IMR-90 (cell line): ENCODE measurements at places on chromosomes 4 and X. TPM values are rescaled to one million over a fixed set of nuclear protein-coding genes. Genes with fewer than 3 reads are reported as not detected.

- no peak for DNase-seq
Measured at GRCh38 chr4:108045687-108046024, 56.0 kb downstream of the HADH start.

GRCh38 chrX:40018041-40018440 lies 79.7 kb downstream of the BCOR start:
- DNase-seq, result no peak

GRCh38 chr4:3021627-3022026 lies 52.7 kb downstream of the HTT-AS start:
- DNase-seq, result no peak

DNA sequence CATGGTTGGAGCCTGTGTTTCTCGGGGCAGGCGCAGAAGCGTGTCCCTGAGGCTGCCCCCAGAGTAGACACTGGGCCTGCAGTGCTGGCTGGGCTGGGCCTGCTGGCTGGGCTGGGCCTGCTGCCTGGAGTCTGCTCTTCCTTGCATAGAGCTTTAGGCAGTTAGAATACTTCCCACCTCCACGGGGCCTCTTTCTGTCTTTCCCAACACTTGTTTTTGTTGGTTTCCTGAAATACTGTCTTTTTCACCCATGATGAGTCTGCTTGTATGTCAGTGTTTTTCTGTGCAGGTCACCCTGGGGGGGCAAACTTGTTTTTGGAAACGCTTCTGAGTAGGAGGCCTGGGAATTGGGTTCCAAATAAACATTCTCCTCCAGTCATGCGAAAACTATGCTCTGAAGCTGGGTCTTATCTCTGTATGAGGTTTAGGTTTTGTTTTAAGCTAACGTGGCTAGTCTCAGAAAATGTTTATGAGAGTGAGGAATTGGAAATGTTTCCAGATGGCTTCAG lies 32.2 kb downstream of the TRMT44 start:
- peak; percentile 99 for DNase-seq

- peak; percentile 61 for DNase-seq
Measured at GRCh38 chr4:94621491-94622080, 136.2 kb upstream of the BMPR1B start.

GRCh38 chrX:151279161-151279560 lies 102.8 kb downstream of the GPR50 start:
- no peak for DNase-seq

DNA sequence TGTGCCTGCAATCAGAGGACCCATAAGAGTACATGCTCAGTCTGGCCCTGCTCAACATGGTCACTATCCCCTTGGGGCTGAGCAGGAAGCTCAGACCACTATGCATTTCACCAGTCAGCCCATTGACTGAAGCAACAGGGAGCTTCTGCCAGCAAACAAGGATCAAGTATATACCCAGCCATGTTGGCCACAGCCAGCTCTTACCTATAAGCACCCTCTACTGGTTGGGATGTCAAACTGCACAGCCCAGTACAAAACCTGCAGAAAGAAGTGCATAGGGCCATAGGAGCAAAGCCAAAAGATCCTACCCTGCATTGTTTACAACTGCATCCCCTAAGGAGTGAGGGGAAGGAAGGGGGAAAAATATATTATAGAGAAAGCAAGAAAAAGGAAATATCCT lies 214.4 kb upstream of the CPEB2 start:
- DNase-seq, result peak; percentile 13

- peak; percentile 28 for DNase-seq
Measured at GRCh38 chr4:168384437-168385141, 66.0 kb upstream of the DDX60 start.

- DNase-seq, result no peak
Measured at GRCh38 chr4:73244945-73245601, 13.5 kb downstream of the ANKRD17 start.

- peak; percentile 85 for DNase-seq
Measured at GRCh38 chr4:181548873-181549575, 694.2 kb upstream of the TENM3 start.

DNA sequence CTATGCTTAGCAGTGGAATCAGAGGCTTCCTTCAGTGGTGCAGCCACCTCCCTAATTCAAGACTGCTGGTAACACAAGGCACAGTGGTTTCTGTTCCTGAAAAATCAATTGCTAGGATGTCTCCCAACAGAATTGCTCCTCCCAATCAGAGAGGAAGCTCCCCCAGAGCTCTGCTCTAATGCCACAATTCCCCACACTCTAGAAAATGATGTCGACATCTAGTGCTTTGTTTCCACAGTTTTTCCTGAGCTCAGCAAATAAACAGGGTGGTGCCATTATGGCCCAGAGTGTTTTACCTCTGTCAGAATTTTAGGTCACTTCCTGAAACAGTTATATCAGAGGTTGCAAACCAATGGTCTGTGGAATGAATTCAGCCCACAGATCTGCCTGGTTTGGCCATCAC lies 24.7 kb downstream of the TAB3 start:
- DNase-seq, result no peak

DNA sequence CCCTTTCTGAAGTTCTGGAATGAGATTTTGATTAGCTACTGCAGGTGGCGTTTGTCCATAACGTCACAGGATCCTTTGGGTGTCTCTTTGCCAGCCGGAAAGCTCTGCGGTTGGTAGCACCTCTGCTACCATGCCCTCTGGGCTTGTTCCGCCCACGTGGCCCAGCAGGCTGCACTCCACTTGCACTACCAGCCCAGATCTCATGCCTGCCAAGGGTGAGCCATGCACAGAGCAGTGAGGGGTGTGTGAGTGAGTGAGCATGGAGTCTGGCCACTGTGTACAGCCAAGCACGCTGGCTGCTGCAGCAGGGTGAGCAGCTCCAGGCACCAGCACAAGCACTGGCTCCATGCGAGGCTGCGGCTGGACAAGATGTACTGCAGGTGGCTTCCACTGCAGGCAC lies 6.6 kb upstream of the HNRNPD start:
- DNase-seq, result no peak

DNA sequence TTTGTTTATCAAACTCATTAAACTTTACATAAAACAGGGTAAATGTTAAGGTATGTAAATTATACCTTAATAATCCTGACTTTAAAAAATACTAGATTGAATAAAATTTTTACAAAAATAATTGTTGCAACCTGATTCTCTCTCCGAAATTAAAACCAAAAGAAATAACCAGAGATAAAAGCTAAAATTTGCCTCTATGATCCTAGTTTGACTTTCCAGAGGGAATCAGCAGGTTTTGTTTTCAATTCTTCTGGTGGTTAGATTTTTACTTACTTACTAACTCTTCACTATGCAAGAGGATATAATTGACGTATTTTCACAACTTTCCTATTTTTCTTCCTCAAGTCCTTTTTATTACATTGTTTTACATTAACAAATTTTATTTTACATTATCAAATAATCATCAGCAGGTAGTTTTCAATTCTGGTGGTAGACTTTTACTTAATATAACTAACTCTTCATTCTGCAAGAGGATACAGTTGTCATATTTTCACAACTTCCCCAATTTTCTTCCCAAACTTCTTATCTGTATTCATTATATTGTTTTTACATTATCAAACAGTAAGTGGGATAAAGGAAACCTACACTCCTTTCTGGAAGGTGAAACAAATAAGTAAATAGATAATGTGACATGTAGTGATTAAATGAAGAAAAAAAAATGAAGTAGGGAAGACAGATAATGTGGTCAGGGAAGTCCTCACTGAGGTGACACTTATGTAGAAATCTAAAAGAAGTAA lies 52.2 kb downstream of the TBCK start:
- no peak for DNase-seq

- DNase-seq, result no peak
Measured at GRCh38 chr4:65392488-65392887, 277.8 kb downstream of the EPHA5 start.

DNA sequence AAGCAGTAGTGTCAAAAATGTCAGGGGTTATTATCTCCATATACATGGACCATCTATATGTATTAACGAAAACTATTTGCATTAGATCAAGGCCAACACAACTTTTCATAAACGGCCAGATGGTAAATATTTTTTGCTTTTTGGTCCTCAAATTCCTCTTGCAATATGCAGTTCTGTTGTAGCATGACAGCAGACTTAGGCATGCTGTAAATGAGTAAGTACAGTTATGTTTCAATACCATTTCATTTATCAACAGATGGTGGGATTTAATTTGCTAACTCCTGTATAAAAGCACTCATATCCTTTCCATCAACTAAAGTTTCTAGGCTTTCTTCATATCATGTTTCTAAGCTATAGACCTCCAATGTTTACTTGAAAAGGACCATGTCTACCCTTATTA lies 208.1 kb downstream of the ANKRD50 start:
- peak; percentile 33 for DNase-seq

DNA sequence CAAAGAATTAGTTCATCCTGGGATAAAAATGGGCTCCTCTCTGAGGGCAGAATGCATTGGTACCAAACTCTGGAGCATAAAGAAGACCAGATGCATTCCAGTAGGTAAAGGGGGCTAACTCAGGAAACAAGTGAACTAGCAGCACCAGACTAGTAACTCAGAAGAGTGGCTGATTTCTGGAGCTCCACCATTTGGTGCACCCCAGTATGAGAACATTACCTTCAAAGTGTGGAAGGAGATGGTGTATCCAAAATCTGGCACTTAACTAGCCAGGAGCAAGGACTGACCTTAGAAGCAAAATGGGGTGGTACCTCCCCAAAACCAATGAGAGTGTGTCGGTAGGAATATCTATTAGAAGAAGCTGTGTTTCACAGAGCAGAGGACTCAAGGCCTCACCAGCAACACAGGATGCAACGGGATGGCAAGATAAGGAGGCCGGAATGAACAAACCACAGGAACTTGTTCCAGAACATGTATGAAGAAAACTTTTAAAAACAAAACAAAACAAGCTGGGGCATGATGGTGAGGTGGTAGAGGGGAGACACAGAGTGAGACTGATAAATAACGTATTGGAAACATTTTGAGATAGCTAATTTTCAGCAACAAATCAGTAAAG lies 142.3 kb downstream of the INPP4B start:
- no peak for DNase-seq

GRCh38 chr4:145494666-145495270 lies 13.1 kb downstream of the SMAD1 start:
- DNase-seq, result no peak

DNA sequence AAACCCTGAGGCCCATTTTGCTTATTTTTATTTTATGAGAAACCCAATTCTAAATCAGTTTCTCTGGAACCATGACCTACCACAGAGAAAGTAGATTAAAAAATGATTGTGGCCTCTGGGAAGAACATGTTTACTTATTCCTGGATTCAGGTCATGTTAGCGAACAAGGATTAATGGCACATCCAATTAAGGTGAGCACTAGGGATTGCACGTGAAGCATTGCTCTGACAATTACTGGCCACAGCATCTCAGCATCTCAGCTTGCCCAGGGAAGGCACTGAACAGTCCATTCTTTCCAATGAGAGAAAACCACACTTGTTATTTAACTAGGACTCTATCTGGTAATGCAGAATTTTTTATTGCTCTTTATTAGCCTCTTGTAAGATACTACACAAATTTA lies 119.8 kb downstream of the ZNF330 start:
- no peak for DNase-seq

DNA sequence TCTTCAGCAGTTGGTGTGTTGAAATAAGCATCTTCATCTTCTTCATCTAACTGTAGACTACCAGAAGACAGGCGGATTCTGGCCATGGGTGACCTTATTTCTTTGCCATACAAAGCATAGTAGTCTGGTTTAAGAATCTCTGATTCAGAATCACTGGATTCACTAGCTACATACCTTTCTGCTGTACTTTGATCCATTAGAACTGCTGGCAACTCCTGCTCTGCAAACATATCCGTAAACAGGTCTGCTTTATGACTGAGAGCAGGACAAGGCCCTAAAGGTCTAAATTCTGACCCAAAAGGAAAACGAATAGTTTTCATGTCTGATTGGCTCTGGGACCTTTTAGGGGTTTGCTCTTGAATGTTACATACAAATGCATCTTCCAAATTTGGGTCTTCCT lies 49.9 kb downstream of the FRMD7 start:
- no peak for DNase-seq

DNA sequence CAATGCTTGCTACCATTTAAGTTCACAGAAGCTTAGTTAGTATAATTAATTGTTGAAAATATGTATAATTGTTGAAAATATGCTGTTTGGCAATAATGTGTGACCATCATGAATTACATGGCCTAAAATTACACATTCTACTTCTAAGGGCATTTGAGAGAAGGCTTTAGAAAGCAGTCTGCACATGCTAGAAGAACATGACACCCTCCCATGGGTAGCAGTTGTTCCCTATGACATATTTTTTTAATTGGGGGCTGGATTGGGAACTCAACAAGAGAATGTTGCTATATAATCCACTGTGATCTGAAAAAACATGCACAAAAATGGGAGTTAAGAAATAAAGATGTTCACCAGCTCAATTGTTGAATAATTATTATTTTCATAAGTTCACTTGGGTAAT lies 331.4 kb downstream of the ARHGAP24 start:
- DNase-seq, result no peak

- no peak for DNase-seq
Measured at GRCh38 chrX:29555465-29556091, 659.8 kb upstream of the MAGEB2 start.

DNA sequence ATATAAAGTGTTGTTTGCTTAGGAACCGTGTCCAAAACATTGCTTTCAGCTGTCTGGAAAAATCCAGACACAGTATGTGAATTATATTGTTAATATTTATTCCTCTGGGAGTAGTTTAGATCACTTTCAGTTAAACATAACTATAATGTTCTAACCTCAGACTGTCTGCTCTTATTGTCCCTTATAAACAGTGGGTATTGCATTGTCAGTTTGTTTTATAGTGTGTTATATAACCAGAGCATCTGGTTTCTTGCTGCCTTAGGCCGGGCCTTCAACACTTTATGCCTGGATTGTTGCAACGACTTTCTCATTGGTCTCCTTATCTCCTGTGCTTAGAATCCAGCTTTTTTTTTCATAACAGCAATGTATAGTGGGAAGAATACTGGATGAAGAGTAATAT lies 26.4 kb downstream of the ATG4A start:
- peak; percentile 13 for DNase-seq

Gene ADH7
- total RNA-seq, result not detected in 2 replicates

Gene DIPK2B
- total RNA-seq, result not detected in 2 replicates

Gene PNMA5
- total RNA-seq, result not detected in 2 replicates

Gene HERC5
- total RNA-seq, result under 0.01 TPM in 2 replicates

Gene UBA1
- 256 and 299 TPM in 2 replicates for total RNA-seq

Gene PABPC4L
- 0.72 and 1.1 TPM in 2 replicates for total RNA-seq

Gene GPC4
- total RNA-seq, result 0.54 and 0.56 TPM in 2 replicates

Gene APLN
- total RNA-seq, result under 0.01 and 0.18 TPM in 2 replicates

Gene SLC49A3
- total RNA-seq, result under 0.01 TPM in 2 replicates

Gene RBMXL3
- total RNA-seq, result not detected in 2 replicates

Gene OPRPN
- total RNA-seq, result not detected in 2 replicates

Gene RAB33A
- total RNA-seq, result 0.83 and 1.6 TPM in 2 replicates

Gene MAGEA12
- not detected in 2 replicates for total RNA-seq
